ENCODE measurements at places on chromosomes 12 and 14.

DNA sequence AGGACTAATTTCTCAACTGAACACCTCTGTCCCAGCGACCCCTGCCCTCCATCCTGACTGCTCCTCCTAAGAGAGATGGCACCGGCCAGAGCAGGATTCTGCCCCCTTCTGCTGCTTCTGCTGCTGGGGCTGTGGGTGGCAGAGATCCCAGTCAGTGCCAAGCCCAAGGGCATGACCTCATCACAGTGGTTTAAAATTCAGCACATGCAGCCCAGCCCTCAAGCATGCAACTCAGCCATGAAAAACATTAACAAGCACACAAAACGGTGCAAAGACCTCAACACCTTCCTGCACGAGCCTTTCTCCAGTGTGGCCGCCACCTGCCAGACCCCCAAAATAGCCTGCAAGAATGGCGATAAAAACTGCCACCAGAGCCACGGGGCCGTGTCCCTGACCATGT lies 756 bp downstream of the RNASE7 start:
- no peak for DNase-seq

GRCh38 chr12:132658149-132658894 lies 28.8 kb downstream of the POLE start:
- DNase-seq, result no peak

GRCh38 chr14:97280526-97280925 lies 483.3 kb downstream of the VRK1 start:
- no peak for DNase-seq

GRCh38 chr12:77493302-77494168 lies 337.2 kb upstream of the NAV3 start:
- DNase-seq, result no peak

DNA sequence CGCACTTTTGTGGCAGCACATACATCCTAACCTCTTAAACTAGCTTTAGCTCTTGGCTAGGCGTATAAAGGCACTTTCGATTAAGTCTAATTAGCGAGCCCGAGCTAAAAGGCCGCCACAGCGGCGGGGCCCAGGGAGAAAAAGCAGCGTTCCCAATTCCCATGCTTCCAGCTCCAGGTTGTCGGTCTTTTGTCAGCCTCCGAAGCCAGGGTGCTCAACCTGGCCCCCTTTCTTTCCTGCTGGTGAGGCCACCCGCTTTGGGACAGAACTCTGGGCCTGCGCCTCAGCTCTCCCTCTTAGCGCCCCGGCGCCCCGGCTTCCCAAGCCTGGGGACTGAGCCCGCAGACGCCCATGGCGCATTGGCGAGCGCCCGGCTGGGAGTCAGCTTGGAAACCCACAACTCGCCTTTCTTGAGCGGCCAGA lies 33.3 kb upstream of the TBX5 start:
- no peak for DNase-seq

DNA sequence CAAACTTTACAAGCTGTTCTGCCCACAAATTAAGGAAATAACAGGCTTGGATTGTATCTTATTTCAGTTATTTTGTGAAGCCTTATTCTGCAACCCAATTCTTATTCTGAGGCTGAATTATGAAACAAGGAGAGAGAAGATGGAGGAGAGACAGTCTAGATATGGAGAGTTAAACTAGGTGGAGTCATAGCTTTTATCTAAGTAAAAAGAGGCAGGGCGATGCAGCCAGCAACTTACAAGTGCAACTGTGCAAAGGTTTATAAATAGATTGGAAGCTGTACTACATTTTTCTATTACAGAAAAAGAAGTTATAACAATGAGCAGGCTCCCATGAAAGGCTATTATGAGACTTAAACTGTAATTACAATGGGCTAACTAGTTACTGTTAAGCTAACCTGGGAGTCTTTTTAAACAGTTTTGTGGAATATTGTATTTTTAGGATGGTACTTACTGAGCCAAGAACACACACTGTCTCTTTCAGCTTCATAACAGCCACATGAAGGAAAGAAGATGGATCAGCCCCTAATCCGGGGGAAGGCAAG lies 22.4 kb downstream of the NID2 start:
- DNase-seq, result no peak

- DNase-seq, result no peak
These were observed 99.6 kb upstream of the PDE3A start for GRCh38 chr12:20268771-20269170.

DNA sequence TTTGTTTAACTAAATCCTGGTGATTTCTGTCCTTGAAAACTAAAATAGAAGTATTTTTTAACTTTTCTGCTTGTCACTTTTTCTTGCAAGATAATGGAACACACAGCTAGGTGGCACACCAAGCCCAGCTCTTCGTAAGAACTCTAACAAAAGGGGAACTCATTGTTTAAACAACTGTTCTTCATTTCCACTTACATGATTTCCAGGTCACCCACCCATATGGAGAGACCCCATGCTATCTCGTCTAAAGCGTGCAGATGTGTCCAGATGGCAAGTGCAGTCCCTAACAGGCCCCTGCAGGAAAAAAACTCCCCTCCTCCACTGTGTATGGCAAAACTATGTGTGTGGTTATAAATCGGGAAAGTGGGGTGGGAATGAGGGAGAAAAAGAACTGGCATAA lies 43.3 kb upstream of the NT5DC3 start:
- peak; percentile 40 for DNase-seq

DNA sequence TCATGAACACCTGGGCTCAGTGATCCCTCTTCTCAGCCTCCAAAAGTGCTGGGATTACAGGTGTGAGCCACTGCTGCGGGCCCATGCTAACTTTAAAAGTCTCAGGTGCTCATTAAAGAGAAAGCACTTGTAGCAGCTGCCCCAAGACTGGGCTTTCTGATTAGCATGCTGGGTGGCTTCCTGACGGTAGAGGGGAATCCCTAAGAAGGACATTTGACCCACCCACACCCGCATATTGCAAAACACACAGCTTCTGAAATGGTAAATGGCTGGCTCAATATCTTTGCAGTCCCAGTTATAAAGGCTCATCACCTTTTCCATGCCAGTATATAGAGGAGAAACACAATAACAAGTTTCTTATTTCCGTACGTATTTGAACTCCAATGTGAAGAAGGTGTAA lies 19.3 kb upstream of the BICD1 start:
- DNase-seq, result no peak

GRCh38 chr12:74776378-74776777 lies 238.7 kb downstream of the ATXN7L3B start:
- no peak for DNase-seq

DNA sequence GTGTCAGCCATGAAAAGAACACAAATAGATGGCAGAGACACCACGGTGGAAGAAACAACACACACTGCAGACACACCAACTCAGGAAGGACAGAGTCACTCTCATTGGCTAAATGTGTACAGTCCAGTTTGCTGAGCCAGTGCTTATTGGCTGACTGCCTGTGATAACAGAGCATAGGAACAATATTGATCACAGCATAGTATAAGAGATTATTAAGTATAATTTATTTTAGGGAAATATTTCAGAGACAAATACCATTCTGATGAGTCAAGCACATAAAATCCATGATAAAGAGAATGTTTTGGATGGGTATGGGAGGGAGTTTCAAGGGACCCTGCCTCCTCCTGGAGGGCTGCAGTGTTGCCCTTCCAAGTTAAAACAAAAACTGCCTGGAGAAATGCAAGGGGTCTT lies 50.9 kb downstream of the BTG1 start:
- DNase-seq, result no peak

GRCh38 chr12:71748081-71748850 lies 6.4 kb upstream of the RAB21 start:
- no peak for DNase-seq

DNA sequence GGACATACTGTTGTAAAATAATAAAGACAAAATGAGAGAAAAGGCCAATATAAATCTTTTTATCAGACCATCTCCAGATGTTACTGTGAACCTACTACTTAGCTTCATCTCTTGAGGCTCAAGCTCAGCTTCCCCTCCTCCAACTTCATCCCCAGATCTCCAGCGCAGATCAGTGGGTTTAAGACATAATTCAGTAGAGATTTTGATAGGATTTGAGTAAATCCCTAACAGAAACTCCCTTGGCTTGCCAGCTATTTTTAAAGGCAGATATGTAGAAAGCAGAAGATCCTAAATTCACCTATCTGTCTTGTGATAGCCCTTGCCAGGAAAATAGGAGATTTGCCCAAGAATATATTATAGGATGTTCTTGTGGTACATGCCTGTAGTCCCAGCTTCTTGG lies 236.7 kb downstream of the FBXL14 start:
- DNase-seq, result no peak

DNA sequence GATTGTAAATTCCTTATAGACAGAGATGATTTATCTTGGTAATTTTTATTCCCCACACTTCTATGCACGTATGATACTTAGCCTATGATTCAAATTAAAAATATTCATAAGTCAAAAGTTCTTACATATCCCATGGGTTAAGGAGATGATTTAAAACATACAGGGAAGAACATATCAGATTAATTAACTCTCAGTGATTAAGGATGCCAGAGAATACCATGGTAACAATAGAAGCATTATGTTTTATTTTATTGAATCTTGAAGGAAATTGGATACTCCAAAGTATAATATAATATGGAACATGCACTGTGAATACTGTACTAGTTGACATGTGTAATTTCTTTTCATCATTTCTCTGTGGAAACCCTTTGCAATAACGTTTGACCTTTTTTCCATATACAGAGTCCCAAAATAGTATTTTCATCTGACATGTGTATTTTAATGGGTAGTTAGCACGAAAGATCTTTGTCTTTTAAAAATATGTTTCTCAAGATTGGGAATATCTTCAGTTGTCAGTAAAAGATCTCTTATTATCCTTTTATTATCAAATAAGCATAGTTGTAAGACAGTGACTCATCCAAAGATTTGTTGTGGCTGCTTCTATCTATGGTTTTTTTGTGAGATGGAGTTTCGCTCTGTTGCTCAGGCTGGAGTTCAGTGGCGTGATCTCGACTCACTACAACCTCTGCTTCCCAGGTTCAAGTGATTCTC lies 166.7 kb downstream of the RAD51B start:
- peak; percentile 5 for DNase-seq

DNA sequence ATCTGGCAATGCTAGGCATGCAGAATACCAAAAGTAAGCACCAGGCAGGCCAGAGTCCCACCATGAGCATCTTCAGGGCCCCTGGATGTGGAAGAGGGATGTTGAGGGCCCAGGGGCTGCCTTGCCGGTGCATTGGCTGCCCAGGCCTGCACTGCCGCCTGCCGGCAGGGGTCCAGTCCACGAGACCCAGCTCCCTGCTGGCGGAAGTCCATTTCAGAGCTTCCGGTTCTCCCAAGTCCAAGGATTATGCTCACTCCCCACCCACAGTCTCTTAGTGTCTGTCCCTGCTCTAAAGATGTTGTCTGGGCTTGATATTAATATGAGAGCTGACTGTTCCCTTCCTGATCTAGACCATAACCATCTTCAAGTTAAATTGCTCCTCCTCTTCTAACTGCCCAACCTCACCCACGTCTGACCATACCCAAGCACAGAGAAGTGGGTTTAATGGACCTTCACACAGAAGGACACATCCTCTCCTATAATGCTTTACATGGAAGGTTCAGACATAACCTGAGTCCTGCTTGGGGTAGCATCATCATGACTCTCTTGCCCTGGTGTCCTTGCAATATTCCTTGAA lies 117.4 kb downstream of the DAD1 start:
- no peak for DNase-seq

DNA sequence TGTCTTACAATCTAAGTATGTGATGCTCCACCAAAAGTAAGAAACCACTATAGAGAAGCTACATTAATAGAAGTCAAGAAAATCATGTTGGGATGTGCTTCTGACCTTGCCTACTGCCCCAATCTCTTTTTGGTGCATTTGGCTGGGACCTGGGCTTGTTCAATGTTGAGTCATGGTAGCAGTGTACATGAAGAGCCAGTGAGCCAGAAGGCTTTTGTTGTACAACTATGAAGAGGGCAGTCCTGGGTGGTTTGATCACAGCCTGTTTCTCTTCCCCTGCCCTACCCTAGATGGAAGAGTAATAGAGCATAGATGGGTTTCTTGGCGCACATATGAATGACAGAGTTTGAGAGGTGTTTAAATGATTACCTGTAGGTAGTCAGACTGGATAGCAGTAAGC lies 56.4 kb downstream of the UBR7 start:
- no peak for DNase-seq

DNA sequence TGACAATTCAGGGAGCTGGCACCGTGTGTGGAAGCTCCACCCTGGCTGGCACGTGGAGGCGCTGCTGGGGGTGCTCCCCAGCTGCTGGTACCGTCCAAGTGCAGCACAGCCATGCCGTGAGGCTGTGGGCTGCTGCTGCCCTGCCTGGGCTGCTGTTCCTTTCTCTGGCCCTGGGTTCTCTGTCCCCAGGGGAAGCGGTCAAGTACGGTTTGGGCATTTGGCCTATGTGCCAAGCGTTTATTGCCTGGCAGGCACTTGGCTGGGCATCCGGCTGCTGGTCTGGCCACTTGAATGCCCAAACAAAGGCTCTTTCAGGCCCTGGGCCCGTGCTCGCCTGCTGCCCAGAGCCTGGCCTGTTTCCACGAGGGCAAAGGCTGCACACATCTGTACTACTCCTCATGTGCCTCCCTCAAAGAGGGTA lies 39.6 kb downstream of the RHOF start:
- no peak for DNase-seq

DNA sequence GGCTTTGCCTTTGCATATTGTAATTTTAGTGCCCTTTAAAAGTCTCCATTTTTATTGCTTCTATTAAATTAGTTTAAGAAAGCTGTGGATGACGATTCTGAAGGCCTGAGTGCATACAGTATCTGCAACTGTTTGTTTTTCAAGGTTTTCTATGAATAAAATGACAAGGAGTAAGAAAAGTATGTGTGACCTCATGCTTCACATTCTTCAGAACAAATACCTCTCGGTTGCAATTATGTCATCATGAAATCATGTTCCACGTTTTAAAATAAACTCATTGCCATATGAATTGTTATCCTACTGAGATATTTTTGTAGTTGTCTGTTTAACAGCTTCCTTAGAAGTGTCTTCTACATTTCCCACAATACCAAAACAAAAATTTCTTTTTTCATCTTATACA lies 374.6 kb downstream of the MDGA2 start:
- no peak for DNase-seq

- DNase-seq, result no peak
These were observed 116.4 kb downstream of the NUBPL start for GRCh38 chr14:31677630-31678029.

DNA sequence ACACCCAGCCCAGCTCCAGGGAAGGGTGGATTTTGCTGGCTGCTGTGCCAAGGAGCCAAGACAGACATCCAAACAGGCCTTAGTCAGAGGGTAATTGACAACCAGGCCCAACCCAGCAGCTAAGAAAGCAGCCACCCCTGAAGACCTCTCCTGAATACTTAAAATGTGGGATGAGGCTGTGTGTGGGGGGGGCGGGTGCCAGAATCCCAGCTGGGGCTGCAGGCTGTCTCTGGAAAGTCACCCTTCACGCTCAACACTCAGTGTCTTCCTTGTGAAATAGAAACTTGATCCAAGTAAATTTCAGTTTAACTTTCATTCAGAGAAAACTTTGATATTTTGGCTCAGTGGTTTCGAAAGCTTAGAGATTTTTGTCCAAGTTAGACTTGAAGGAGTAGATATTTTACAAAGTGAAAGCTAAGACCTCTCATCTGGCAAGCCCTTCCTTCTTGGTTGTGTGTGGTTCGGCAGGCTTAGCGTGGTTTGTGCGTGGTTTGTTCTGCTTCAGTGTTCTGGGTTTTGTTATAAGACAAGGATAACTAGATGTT lies 5.1 kb downstream of the PAPLN start:
- no peak for DNase-seq

- DNase-seq, result no peak
These were observed 6.8 kb downstream of the VRK1 start for GRCh38 chr14:96803958-96804357.

- no peak for DNase-seq
These were observed 37.7 kb upstream of the SFSWAP start for GRCh38 chr12:131672941-131673887.

- no peak for DNase-seq
These were observed 190.2 kb upstream of the CAND1 start for GRCh38 chr12:67078957-67079356.

Data from activated CD4-positive, alpha-beta T cell treated with anti-CD3 and anti-CD28 coated beads for 48 hours (primary cell).